Fibroblast of upper back skin (primary cell): ENCODE measurements at places on chromosomes 16 and 17.

DNA sequence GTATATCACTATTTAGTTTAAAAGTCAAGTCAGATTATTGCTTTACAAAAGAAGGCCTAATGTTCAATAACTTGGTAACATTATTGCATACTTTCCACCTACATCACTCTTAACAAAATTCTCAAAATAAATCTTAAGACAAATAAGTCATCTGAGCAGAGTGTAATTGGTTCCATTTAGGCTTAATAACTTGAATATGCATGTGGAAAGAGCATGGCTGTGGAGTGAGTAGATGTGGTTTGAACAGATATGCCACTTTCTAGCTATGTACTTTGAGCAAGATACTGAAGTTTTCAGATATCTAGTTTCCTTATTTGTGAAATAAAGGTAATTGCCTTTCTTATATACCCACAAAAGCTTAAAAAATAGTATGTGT is 6.7 kb upstream of the EVI2A start:
- DNase-seq = peak; percentile 76

GRCh38 chr17:12545877-12546513 is 119.7 kb upstream of the MYOCD start:
- DNase-seq = peak; percentile 60

DNA sequence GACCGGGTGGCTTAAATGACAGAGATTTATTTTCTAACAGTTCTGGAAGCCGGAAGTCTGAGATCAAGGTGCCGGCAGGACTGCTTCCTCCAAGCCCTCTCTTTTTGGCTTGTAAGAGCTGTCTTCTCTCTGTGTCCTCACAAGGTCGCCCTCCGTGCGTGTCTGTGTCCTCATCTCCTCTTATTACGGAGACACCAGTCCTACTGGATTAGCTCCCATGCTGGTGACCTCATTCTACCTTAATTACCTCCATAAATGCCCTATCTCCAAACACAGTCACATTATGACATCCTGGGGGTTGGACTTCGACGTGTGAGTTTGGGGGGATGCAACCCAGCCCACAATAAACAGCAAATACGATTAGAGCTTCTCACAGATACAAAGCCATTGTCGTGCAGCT is 161.5 kb downstream of the FOXL1 start:
- no peak for DNase-seq

GRCh38 chr17:79946352-79947231 is 89.1 kb downstream of the TBC1D16 start:
- no peak for DNase-seq

GRCh38 chr16:49562228-49562627 is 188.6 kb downstream of the C16orf78 start:
- no peak for DNase-seq

DNA sequence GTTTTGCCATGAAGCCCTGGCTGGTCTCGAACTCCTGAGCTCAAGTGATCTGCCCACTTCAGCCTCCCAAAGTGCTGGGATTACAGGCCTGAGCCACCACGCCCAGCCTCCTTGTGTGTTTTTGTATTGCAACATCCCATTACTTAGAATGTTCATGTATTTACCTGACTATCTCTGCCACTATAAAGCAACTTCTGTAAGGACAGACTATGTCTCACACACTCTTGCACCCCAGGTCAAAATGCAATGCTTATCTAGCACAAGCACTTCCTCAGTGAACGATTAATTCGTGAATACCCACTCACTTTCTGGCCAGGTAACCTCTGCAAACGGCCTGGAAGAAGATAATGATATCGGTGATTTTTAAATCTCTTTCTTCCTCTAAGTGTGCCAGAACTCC is 82.6 kb downstream of the NDEL1 start:
- no peak for DNase-seq

GRCh38 chr17:57530508-57530907 is 214.6 kb downstream of the CCDC182 start:
- DNase-seq = no peak

- peak; percentile 25 for DNase-seq
Measured at GRCh38 chr17:49996495-49997300, 1.7 kb upstream of the DLX3 start.
